Bronchus fibroblast of lung (primary cell): ENCODE measurements at places on chromosomes 3 and 15. TPM values are rescaled to one million over a fixed set of nuclear protein-coding genes. Genes with fewer than 3 reads are reported as not detected.

Gene LTK
- total RNA-seq, result 0.50 and 0.59 TPM in 2 replicates

Gene KNG1
- not detected in 2 replicates for total RNA-seq

Gene AKAP13
- total RNA-seq, result 16.3 and 19.2 TPM in 2 replicates

Gene FGF7
- 9.2 and 13.8 TPM in 2 replicates for total RNA-seq

Gene STRIT1
- not detected in 2 replicates for total RNA-seq

Gene GPR62
- total RNA-seq, result 0.15 and 0.34 TPM in 2 replicates

Gene PLA2G4D
- total RNA-seq, result not detected in 2 replicates

Gene MRAS
- total RNA-seq, result 15.0 and 15.6 TPM in 2 replicates

Gene NOX5
- 0.15 TPM in 1 of 2 replicates, not detected in the other for total RNA-seq
